ENCODE measurements at places on chromosomes 7 and 10. TPM values are rescaled to one million over a fixed set of nuclear protein-coding genes. Genes with fewer than 3 reads are reported as not detected.

Gene GIMAP6
- 0.12 TPM for total RNA-seq

Gene NOM1
- total RNA-seq, result 35.4 TPM

Gene PRR15
- 2.9 TPM for total RNA-seq

Gene NPC1L1
- total RNA-seq, result 0.15 TPM

GRCh38 chr7:130022623-130023175 lies 28.5 kb downstream of the ZC3HC1 start:
- no peak for DNase-seq

DNA sequence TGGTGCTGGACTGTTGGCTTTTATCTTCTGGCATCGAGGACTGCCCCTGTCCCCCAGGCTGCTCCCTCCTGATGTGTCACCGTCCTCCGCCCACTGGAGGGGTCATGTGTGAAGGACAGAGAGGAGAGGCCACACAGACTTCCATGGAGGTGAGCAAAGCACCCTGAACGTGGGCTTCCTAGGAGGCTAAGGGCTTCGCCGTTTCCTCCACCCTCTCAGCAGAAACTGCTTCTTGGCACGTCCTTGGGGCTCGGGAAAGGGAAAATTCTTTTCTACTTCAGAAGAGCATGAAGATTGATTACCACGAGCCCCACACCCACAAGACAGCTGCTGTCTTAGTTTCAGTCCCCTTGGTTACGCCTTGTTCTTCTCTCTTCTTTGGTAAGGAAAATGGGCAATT lies 218.2 kb downstream of the CCDC3 start:
- no peak for DNase-seq

GRCh38 chr7:5296611-5297226 lies 14.0 kb downstream of the SLC29A4 start:
- DNase-seq, result no peak

- no peak for DNase-seq
These were observed 33.3 kb downstream of the DDC start for GRCh38 chr7:50531928-50532327.

DNA sequence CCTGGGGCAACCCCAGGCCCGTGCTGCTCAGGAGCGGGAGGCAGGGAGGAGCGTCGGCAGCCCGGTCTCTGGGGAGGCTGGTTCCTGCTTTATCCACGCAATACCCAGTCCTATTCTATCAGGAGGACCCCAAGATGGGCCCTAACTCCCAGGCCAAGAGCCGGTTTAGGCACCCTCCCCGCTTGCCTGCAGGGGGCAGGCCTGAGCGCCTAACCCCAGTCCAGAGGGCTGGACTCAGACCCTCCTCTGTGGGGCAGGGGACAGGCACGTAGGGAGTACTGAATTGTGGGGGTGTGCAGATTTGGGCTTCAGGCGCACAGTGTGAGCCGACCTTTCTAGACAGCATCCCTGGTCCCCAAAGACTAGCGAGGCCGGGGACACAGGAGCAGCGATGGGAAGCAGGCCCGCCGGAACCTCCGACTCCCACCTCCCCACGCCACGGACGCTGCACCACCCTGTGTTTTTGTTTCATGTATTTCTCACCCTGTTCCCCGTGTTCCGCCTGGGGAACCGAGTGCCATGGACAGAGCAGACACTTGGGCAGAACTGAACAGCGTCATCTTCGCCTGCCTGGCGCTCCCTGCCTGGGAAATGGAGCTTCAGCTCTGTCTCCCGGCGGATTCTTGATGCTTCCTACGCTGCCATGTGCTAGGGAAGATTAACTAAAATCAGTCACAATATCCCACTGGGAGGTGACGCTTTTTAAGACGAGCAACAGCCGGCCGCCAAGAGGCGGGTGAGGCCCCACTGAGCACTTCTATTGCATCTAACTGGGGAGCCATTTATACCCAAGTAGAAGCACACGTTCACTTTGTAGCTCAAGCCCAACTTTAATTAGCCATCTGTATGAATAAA lies 5.3 kb downstream of the NUDT1 start:
- no peak for DNase-seq

DNA sequence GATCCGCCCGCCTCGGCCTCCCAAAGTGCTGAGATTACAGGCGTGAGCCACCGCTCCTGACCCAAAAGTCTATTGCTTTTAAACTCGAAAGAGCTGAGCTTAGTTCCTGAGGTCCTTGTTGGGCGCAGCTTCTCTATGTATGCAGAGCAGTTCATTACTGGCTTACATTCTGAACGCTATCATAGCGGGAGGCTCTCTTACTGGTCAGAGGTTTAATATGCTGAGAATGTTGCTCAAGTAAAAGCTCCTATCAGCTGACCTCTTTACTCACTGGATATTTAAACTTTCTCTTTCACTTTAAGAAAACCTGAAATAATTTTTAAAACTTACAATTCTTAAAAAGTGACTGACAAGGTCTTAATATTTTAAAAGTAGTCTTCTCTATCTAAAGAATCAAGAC lies 160.8 kb upstream of the WNT16 start:
- no peak for DNase-seq

GRCh38 chr7:823649-824048 lies 8.6 kb upstream of the SUN1 start:
- no peak for DNase-seq

DNA sequence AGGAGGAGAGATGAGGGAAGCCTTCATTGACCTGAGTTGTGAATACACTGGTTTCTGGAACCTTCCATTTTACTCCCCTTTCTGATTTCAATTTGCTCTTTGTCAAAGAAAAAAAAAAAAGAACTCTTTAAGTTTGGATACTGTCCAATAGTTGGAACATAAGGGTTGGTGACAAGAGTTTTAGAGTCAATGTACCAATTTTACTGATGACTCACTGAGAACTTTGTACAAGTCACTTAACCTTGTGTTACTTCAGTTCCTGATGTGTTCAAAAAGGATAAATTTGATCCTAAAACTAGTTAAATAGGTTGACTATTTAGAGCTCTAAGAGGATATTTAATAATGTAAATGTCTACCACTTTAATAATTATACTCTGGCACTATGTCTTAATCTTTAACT lies 4.1 kb upstream of the CDK14 start:
- DNase-seq, result no peak

DNA sequence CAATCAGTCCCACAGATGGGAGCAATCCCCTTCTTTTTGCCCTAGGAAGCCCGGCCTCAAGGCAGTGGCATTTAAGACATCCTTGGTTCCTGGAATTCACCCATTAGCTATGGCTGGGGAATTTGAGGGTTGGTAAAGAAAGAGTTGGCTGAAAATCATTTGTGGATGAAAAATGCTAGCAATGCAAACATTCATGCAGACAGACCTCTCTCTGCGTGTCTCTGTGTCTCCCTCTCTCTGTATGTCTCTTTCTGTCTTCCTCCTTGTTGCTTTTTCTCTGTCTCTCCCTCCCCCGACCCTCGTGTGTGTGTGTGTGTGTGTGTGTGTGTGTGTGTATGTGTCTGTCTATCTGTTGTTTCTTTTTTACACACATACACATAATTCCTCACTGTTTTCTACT lies 19.4 kb downstream of the LDB3 start:
- no peak for DNase-seq

GRCh38 chr10:70115948-70116682 lies 16.5 kb downstream of the AIFM2 start:
- peak; percentile 21 for DNase-seq

- no peak for DNase-seq
These were observed 117.5 kb downstream of the NSUN6 start for GRCh38 chr10:18533896-18534295.

DNA sequence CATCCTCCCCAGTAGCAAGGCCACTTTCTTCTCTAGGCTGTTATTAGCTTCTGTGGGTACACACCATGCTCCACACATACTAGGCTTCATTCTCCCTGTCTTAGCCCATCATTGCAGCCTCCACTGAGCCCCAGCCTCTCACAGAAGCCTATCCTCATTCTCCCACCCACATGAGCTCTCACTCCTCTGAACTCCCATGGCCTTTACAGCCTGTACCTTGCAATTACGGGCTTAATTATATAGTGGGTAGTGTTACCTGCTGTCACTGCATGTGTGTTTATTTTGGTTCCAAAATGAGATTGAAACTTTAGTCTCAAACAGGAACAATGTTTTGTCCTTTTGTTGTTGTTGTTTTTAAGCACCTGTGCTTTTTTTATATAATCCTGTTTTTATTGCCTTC lies 460.0 kb downstream of the KCNMA1 start:
- DNase-seq, result no peak

GRCh38 chr10:76404531-76404930 lies 973.1 kb downstream of the LRMDA start:
- DNase-seq, result no peak

DNA sequence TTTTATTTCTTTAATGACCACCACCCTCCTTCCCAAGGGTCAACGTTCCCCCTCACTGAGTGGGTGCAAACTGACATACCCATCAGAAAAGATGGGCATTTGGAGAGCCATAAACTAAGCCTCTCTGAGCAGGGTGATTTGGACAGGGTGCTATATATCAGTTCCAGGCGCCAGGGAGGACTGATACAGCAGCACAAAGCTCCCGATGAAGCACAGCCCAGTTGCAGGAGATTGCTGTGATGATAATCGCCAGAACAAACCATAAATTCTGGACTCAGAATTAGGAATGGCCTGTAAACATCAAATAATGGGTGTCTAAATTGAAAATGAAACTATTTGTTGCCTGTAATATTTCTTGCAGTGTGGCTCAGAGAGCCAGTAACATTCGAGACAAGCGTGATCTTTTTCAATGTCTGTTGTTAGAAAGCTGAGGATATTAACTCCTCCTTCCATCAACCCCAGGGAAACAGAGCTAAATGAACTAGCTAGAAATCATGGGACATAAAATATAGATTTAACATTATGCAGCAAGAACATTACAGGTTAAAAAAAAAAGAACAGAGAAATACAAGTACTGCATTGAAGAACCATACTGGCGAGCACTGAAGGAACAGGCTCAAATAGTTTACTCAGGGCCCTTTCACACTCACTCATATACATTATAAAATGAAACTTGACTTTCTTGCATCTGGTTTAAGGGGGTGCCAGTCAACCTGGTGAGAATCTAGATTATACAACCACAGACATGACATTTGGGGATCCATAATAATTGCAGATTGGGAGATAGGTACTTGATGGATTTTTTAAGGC lies 137.5 kb upstream of the LRRTM3 start:
- no peak for DNase-seq

DNA sequence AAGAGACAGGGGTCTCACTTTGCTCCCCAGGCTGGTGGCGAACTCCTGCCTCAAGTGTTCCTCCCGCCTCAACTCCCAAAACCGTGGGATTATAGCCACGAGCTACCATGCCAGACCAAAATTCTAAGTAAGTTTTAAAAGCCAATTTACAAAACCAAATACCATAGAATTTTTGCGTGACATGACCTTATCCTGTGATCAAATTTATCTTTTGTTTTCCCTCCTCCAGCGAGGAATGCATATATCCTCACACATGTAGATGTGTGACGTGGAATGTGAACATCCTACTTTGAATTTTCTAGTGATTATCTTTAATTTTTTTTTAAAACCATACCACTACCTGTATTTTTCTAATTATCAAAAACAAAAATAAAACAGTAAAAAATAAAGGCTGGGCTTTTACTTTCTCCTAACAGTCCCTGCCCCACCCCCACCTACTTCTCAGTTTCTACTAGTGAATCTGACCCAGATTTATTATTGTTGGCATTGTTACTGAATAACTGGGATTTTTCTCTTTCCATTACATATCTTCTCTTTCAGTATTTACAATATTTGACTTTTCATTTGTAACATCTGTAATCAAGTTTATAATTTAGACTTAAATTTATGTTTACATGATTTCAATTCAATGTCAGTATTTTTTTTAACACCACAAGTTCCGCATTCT lies 26.0 kb downstream of the CYTH3 start:
- DNase-seq, result no peak

DNA sequence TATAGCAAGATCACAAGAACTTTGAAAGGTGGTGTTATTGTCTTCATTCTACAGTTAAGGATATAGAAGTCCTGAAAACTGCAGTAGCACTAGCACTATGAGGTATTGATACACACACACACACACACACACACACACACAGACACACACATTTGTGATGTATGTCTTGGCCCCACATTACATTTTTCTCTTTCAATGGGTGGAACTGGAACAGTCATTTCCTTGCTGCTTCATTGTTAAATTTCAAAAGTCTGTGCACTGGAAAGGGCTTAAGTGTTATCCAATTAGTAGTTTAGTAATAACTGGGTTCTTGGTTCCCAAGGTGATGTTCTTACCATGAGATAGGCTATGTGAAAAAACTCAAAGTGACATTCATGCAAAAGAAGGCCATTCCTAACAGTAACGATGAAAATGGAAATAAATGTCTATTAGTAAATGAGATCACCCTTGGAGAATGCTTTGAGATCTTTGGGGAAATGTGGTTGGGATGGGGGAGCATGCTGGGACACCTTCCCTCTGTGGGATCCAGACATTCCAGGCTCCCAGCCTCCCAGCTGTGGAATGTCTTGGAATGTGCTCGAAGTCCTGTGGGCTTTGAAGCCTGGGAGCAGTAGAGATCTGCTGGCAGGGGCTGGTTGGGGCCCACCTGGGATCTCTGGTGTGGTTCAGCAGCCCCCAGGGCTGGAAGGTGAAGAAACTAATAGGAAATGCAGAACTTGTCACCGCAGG lies 37.4 kb upstream of the CALD1 start:
- DNase-seq, result no peak

DNA sequence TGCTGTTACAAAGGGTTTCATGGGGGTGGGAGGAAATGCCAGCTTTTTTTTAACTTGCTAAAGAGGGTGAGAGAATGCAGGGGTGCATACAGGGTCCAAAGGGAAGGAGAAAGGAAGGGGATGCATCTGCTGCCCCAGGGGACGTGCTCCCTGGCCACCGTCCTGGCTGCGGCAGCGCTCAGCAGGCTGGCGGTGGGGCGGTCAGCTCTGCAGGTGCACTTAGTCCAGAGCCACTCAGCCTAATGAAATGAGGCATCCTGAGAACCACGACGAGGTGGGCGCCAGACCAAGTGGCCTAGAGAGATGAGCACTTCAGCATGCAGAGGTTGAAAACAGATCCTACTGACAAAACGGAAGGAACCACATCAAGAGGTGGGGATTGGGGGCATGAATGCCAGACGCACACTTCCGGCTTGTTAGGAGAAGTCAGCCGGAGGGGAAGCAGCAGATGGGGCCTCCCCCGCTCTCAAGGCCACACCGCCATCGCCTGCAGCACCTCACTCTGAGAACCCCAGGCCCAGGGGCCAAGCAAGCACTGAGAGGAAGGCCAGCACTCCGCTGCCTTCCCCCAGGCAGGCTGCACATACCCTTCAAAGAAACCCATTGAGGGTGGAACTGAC lies 94.5 kb downstream of the MAD1L1 start:
- no peak for DNase-seq

DNA sequence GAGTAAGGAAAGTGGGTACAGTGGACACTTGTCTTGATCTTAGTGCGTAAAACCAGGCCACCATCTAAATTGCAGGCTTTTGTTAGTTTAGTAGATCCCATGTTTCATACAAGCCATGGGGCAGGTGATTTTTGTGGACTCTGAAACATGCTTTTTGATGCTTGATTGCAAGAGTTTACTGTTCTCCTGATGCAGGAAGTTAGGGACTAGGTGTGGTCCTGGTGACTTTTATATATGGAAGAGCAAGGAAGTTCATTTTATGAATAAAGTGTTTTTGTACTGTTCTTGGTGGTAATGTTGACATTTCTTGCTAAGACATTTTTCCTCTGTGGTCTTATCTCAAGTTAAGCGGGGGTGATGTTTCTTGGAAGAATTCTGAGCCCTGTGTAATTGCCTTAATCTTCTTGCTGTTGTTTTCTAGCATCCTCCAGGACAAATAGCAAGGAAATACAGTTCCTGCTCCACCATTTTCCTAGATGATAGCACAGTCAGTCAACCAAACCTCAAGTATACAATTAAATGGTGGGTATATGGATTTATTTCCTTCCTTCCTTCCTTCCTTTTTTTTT lies 89.0 kb upstream of the GJD4 start:
- no peak for DNase-seq

GRCh38 chr10:79322616-79323543 lies 24.4 kb upstream of the PPIF start:
- DNase-seq, result no peak

GRCh38 chr10:89391907-89392756 lies at the start of gene IFIT1:
TSS of gene IFIT1 (plus strand) at chr10:89392623. CDS start at chr10:89392713, 90 bp downstream.
- peak; percentile 68 for DNase-seq
